ENCODE measurements at places on chromosomes 5 and 9.

DNA sequence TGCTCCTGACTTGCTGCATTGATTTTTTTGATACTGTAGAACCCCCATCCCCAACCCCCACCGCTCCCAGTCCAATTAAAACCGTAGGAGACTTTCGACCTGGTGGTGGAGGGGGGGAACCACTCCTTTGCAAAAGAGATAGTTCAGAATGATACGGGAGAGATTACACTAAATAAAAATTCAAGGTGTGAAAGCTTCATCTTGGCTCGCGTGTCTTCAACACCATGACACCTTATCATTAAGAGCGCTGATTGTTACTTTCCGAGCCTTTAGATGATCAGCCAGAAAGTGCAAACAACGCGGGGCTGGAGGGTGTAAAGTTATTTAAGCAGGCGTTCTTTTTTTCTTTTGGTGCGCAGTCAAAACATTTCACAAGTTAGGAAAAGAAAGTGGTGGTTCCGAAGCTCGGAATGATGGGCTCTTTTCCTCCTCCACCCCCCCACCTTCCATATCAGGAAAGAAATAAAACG lies 1.3 kb upstream of the ZNF462 start:
- no peak for ATAC-seq

DNA sequence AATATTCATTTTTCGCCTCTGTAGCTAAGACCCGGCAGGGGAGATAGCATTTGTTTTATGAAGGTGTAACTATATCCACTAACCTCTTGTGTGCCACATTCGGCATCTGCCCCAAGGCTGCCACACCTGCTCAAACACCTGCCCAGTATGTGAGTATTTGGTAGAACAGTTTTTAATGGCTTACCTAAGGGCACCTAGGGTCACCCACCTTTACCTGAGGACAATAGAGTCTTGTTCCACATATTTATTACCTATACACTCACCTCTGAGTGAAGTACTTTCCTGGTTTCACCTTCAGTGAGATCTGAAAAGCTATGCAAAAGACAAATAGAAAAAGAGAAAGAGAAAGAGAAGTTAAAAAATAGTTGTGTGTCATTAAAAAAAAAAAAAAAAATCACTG lies 68.0 kb upstream of the PIP5K1B start:
- no peak for ATAC-seq

DNA sequence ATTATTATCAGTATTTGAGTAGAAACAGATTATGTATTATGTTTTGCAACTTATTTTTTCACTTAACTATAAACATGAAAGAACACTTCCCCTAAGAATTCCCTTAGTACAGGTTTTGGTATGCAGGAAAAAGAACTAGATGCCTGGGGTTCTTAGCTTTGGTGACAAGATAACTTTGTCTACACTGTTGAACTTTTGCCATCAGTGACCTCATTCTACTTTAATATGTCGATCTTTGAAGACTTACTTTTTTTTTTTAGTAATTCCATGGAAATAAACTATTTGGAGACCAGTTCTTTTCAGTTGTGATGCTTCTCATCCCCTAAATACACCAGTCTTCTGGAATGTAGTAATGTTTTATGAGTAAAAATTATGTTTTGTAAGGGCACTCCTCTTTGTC lies 34.3 kb downstream of the ZNF462 start:
- ATAC-seq, result no peak

DNA sequence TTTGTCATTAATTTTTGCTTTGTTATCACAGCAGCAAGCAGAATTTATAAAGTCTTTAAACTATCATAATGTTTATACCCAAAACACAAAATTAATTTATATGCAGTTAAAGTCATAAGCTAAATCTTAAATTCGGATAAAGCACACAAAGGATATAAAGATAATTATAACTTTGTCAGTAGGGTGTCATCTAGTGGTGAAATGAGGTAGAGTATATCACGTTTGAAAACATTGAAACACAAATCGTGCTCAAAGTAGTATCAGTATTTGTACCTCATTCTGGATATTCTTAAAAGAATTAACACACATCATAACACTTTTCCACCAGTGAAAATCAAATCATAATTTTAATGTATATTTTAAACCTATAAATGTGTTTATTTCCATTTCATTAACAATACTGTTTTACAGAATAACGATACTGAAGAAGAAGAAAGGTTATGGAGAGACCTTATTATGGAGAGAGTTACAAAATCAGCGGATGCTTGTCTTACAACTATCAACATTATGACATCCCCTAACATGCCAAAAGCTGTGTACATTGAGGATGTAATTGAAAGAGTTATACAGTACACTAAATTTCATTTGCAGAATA lies 129.5 kb downstream of the NIPBL start:
- no peak for ATAC-seq

GRCh38 chr5:64758901-64759300 lies 9.6 kb downstream of the SREK1IP1 start:
- no peak for ATAC-seq

- ATAC-seq, result no peak
Measured at GRCh38 chr5:166936351-166936750, 1355.1 kb upstream of the WWC1 start.

DNA sequence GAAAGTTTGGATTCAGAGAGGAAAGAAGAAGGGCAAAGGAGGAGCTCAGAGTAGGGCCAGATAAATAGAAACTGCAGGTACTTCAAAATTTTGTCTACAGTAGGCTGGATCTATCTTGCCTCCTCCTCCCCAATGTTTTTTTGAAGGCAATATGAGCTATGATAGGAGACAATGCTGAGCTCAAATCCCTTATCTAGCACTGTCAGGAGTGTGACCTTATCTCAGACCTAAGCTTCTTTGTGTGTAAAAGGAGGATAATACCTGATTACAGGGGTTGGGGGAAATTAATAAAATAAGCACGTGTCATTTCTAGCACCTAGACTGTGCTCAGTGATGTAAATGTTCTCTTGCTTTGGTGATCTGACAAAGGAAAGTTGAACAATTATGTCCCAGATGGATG lies 137.8 kb upstream of the CD180 start:
- no peak for ATAC-seq

DNA sequence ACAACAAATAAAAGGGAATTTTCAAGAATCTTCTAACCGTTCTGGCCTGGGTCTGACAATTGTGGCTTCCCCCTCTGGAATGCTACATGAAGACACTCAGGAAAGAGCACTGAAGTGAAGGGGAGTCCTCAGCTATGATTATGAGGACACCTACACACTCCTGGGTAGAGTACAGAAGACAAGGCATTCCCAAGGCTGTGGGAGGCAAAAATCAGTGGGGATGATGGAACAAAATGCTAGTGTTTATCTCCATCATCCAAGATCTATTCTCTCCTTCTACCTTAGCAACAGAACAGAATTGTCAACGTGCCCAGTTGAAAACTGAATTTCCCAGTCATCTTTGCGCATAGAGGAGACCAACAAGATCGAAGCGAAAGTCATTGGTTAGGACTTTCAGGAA lies 130.1 kb upstream of the LARP1 start:
- no peak for ATAC-seq

- ATAC-seq, result no peak
Measured at GRCh38 chr5:72530196-72530595, 23.0 kb upstream of the ZNF366 start.

DNA sequence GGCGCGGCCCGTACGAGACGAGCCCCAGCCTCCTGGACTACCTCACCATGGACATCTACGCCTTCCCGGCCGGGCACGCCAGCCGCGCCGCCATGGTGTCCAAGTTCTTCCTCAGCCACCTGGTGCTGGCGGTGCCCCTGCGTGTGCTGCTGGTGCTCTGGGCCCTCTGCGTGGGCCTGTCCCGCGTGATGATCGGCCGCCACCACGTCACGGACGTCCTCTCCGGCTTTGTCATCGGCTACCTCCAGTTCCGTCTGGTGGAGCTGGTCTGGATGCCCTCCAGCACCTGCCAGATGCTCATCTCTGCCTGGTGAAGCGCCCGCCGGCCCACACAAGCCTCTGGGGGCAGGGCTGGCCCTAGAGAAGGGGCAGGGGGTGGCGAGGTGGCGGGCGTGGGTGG lies 18.5 kb downstream of the PLPP7 start:
- no peak for ATAC-seq

DNA sequence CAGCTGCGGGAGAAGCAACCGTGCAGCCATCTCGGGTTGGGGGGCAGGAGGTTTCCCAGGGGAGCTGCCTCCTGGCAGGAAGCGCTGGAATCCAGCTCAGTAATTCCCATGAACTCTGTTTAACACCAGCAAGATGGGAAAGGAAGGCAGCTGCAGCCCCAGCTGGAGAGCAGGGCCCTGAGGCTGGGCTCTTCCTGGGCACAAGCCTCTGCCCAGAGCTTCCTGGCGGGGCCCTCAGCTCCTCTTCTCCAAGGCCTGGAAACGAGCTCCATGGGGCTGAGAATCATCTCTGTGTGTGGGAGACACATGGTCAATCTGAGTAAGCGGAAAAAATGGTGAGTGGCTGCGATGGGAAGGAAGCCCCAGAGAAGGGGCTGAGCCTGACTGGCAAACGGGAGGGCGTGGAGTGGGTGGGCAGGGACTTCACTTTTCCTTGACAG lies 6.3 kb downstream of the MRPL36 start:
- ATAC-seq, result peak; percentile 63

DNA sequence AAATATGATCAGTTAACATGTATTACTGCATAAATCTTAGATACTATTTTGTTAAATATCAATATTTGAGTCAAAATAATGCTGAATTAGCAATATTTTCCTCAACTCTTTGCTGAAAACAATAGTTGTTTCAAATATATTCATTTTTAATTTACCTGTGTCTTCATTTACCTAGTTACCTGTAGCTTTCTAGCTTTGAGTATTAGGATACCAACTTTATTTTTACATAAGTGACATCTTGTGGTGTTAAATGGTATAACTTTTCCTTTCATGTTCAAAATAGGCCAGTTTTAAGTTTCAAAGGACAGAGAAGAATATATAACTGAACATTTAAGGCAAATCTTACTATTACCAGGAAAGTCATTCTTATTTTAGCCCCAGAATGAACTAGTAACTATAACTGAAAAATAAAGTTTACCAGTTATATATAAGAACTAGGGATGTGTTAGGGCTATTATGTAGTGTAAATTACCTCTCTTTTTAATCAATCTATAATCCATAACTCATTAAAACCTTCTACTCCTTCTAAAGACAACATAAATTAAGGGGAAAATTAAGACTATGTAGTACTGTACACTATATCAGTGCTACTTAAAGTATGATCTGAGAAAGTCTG lies 25.3 kb downstream of the AP3B1 start:
- no peak for ATAC-seq

DNA sequence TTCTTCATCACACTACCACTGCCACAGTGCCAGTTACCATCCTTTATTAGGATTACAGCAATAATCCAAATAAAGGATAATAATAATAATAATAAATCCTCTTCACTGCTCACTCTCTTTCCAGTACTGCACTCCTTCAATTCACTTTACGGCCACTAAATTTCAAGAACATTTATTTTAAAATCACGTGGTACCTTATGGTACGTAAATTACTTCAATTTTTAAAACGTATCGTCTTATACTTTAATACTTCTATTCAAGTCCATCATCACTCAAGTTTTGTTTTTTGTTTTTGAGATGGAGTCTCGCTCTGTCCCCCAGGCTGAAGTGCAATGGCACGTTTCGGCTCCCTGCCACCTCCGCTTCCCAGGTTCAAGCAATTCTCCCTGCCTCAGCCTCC lies 36.5 kb downstream of the PTBP3 start:
- no peak for ATAC-seq

DNA sequence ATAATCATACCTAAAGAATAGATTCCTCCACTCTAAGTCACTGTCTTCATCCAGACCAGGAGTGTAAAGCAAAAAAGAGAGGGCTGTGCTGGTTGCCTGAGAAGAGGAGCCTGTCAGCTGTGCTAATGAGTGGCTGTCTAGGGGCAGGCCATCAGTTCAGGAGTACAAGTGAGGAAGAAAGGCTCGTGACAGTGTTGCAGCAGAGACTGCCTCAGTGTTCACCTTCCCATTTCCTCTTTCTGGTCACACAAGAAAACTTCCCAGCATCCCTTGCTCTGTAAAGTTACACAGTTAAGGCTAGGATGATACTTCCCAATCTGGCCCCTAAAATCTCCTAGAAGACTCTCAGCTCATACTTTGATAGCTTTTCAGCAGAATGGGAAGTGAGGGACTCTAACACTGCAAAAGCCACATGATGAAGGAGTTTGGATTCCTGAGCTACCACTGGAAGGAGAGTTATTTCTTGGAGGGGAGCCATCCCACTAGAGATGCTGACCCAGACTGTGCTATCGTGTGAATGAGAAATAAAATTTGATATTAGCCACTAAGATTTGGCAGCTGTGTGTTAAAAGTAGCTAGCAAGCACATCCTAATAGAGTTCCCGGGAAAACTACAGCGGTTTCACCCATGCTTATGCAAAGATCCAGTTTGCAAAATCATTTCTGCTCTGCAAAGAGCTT lies 67.1 kb downstream of the ADAMTS12 start:
- ATAC-seq, result no peak

- ATAC-seq, result no peak
Measured at GRCh38 chr5:138229387-138229786, 16.3 kb upstream of the CDC23 start.

DNA sequence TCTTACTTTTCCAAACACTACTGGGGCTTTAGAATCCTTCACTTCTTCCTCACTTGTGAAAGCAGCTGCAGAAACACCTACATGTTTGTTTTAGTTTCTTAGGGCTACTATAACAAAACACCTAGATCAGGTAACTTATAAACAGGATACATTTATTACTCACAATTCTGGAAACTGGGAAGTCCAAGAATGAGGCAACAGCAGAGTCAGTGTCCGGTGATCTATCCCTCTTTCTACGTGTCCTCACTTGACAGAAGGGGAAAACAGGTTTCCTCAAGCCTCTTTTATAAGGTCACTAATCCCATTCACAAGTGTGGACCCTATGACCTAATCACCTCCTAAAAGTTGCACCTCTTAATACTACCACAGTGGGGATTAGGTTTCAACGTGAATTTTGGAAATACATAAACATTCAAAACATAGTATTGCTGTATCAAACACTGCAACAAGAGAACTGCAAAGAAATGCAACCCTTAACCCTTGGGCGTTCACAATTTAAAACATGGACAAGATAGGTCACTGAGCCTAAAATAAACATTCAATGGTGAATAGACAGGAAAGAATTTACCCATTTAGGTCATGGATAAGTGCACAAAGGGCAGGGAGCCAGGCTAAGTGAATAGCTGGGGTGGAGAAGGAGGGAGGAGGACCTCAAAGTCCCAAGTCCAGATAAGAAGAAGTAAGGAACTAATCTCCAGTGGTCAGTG lies 104.3 kb downstream of the PIK3R1 start:
- ATAC-seq, result no peak

GRCh38 chr5:113495422-113495841 lies 7.2 kb upstream of the MCC start:
- ATAC-seq, result no peak

GRCh38 chr9:115134941-115135340 lies 17.0 kb upstream of the TNC start:
- no peak for ATAC-seq

- no peak for ATAC-seq
Measured at GRCh38 chr9:20023210-20023905, 234.5 kb upstream of the SLC24A2 start.
